ENCODE measurements at places on chromosomes 1 and 21. TPM values are rescaled to one million over a fixed set of nuclear protein-coding genes. Genes with fewer than 3 reads are reported as not detected.

Gene ANGPTL7
- total RNA-seq: not detected

Gene GJA9
- total RNA-seq: not detected

Gene GJB3
- 0.05 TPM for total RNA-seq

Gene OR2T3
- total RNA-seq: not detected

Gene CELA2B
- total RNA-seq: not detected

Gene CLCA4
- total RNA-seq: not detected

Gene C1orf116
- 0.17 TPM for total RNA-seq

Gene SPATA6
- 2.9 TPM for total RNA-seq

Gene ANKRD65
- total RNA-seq: 0.51 TPM

Gene RAD54L
- 2.0 TPM for total RNA-seq

Gene E2F2
- 1.9 TPM for total RNA-seq

Gene FOXD2
- total RNA-seq: under 0.01 TPM

Gene IVNS1ABP
- 107 TPM for total RNA-seq

Gene PCBP3
- not detected for total RNA-seq

Gene GUCA2A
- total RNA-seq: not detected

Gene ATAD3C
- 1.5 TPM for total RNA-seq

Gene KCNJ6
- total RNA-seq: not detected

Gene HSD11B1
- total RNA-seq: not detected

Gene TMCO1
- 78.3 TPM for total RNA-seq

Gene GUCA2B
- total RNA-seq: not detected

Gene EFNA3
- total RNA-seq: 2.2 TPM

Gene CLDN17
- not detected for total RNA-seq

Gene SEMA4A
- total RNA-seq: 0.68 TPM

Gene SERPINC1
- not detected for total RNA-seq

Gene MORC3
- 46.6 TPM for total RNA-seq

Gene ARHGEF16
- total RNA-seq: 0.51 TPM

Gene OVAAL
- total RNA-seq: not detected

Gene APOBEC4
- total RNA-seq: not detected

Gene RHD
- 0.34 TPM for total RNA-seq

Gene CSDE1
- 875 TPM for total RNA-seq

Gene TXNDC12
- 23.0 TPM for total RNA-seq

Gene PSRC1
- 8.4 TPM for total RNA-seq

Gene LCE1F
- not detected for total RNA-seq
